Activated CD4-positive, alpha-beta T cell treated with anti-CD3 and anti-CD28 coated beads for 1 hour (primary cell): ENCODE measurements at places on chromosomes 11 and 22.

DNA sequence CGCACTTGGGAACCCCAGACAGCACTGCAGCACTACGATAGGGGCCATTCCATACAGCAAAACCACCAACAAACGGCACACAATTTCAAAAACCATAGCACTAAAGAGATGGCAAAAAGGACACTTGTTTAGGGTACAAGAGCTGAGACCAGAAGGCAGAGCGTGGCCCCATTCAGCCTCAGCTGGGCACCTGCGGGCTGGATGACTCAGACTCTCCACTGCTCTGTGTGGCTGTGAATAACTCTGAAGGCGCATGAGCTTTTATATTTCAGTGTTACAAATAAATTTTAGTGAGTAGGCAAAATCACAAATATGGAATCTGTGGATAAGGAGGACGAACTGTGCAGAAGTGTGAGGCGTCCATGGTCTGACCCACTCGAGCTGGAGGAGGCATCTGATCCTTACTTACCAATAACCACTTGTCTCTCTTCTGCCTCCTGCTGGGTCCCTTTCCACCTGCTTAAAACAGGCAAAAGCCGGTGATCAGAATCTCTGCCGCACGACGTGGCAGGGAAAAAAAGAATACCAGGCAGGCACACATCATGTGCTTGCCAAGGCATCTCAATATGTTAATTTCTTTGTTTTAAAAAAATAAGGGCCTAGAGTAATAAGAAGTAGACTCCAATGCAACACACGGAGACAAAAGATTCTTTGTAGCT is 325.7 kb downstream of the SHANK2 start:
- DNase-seq = no peak

DNA sequence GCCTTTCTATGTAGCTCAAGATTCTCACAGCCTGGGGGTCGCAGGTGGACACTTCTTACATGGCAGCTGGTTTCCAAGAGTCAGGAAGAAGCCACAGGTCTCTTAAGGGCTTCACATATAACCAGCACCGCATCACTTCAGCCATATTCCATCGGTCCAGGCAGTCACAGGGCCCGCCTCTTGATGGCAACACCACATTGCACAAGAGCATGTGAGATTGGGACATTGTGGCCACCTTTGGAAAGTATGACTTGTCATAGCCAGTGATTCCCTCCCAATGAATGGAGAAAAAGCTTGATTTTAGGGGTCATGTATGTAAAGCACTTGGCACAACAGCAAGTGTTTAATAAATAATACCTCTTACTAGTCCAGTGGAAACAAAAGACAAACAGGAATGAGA is 98.3 kb downstream of the NCAM1 start:
- DNase-seq = no peak

GRCh38 chr11:5809122-5809519 is 397 bp downstream of the OR52N2 start:
- no peak for DNase-seq

DNA sequence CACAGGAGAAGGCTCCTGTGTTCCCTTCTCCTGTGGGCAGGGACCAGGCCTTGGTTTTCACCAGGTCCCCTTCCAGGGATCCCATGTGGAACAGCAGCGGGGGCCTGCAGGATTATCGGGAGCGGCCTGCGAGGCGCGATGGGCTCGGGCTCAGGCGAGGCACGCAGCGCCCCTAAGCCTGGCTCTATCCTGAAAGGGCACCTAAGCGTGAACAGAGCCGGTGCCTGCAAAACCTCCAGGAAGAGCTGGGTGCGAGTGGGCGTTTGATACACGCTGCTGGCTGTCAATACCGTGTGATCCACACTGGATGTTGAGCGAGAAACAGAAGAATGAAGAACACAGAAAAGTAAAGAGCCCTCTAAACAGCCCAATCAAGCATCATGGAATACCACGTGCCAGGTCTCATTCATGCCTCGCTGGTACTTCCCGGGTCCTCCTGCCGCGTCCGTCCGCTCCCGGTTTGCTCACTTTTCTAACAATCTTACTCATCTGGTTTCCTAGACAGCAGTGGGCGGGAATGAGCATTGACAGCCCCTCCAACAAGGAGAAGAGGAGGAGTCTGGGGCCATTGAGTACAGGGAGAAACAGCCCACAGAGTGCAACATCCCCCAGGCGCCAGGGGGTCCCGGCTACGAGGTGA is 12.5 kb downstream of the OSBPL5 start:
- no peak for DNase-seq

GRCh38 chr11:6724013-6724412 is 40.9 kb upstream of the MRPL17 start:
- DNase-seq = no peak

DNA sequence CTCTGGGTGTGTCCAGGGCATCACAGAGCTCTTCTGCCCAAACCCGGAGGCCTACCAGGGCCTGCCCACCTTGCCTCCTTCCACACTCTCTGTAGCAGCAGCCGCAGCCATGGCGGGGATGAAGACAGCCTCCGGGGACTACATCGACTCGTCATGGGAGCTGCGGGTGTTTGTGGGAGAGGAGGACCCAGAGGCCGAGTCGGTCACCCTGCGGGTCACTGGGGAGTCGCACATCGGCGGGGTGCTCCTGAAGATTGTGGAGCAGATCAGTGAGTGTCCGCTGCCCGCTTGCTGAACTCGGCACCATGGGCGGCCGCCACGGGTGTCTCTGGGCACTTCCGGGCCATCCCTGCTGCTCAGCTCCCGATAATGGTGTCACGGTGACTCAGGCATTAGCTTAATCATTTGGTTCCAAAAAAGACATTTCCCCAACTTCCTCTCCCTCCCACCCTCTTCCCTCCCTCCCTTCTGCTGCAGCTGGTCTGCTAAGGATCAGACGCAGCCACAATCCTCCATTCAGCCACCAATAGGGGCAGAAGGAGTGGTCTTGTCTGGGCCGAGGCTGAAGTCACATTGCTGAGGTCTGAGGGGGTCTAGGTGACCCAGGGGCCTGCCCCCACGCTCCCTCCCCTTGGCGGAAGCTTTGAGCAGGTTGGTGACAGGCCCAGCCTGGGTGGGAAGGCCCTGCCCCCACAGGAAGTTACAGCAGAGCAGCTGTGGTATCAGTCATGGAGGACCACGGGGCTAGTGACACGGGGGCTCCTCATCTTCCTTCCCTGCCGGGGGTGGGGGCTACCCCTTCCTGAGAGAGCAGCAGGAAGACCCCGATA is 950 bp downstream of the FERMT3 start:
- DNase-seq = peak; percentile 56

- no peak for DNase-seq
These were observed 27.9 kb downstream of the SLC25A17 start for GRCh38 chr22:40791241-40791640.

DNA sequence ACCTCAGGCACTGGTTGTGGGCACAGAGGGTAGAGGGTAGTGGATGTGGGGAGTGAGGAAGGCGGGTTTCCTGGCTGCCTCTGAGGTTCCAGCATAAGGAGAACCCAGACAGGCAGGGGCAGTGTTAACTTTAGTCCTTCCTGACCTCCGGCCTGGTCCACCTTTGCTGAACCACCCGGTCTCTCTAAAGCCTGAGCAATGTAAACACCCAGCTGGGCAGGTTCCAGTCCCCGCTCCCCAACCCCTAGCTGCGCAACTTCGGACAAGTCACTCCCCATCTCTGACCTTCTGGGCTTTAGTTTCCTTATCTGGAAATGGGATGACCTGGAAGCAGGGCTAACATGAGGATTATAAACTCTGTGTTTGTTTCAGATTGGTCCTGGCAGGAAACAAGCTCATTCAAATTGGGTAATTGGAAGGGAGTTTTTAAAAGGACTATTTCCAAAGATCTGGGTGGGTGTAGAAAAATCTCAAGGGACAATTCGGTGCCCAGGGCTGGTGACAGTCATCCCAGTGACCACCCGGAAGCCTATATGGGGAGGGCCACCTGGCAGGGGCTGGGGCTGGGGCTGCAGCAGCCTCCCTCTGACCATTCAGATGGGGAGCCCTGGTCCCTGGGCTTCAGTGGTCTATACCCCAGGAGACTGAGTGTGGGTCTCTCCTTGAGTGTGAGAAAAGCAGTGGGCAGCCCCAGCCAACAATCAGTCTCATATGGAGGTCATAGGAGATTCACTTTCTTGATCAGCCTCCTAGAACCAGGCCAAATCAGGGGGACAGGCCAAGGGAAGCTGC is 108.3 kb upstream of the SYT13 start:
- DNase-seq = no peak

- DNase-seq = no peak
These were observed 72.1 kb downstream of the BRD1 start for GRCh38 chr22:49755631-49756001.
